Keratinocyte (primary cell): ENCODE measurements at places on chromosomes 4 and X.
A peak's percentile ranks its signal among the peaks of the same experiment; 100 is the strongest.

DNA sequence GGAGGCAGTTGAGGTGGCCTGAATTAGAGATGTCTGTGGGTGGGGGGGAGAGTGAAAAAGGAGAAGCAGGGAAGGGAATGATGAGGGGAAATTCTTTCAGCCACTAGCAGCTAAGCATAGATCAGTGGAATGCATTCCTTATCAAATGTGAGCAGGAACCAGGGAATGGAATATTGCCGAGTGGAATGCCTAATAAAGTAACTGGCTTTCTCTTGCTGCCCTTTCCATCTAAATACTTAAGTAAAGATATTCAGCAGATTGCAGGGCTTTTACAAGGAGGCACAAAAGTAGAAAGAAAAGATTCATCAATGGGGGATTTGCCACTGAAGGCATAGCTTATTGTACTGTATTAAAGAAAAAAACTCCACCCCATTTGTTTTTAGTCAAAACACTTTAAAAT lies 263.0 kb upstream of the RPS6KA3 start:
- DNase-seq, result no peak

- no peak for DNase-seq
Observed at GRCh38 chr4:155376387-155377268, at the start of gene MAP9. Gene MAP9 (minus strand): TSS chr4:155376965. CDS start chr4:155375850, 1,115 bp downstream.

- DNase-seq, result peak; percentile 13
Observed at GRCh38 chr4:75633846-75634245, 3.5 kb upstream of the CDKL2 start.

DNA sequence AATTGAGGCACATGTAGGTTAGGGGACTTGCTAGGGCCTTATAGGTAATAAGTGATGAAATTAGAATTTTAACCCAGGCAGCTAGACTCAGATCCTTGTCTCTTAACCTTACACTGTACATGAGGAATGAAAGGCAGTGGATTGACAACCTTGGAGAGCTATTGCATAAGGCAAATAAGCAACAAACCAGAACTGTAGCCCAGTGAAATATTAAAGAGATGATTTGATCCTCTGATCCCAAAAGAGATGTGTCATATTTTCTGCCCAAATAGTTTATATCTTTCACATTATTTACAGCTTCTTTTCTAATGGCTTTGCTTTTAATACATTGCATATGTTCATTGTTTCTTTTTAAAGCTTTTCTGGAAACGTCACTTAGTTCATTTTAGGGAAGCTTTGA lies 252.6 kb downstream of the ANK2 start:
- DNase-seq, result no peak

GRCh38 chrX:152137771-152138387 lies 498 bp downstream of the MAGEA10 start:
- no peak for DNase-seq

GRCh38 chrX:39896951-39897740 lies 200.6 kb downstream of the BCOR start:
- peak; percentile 48 for DNase-seq

DNA sequence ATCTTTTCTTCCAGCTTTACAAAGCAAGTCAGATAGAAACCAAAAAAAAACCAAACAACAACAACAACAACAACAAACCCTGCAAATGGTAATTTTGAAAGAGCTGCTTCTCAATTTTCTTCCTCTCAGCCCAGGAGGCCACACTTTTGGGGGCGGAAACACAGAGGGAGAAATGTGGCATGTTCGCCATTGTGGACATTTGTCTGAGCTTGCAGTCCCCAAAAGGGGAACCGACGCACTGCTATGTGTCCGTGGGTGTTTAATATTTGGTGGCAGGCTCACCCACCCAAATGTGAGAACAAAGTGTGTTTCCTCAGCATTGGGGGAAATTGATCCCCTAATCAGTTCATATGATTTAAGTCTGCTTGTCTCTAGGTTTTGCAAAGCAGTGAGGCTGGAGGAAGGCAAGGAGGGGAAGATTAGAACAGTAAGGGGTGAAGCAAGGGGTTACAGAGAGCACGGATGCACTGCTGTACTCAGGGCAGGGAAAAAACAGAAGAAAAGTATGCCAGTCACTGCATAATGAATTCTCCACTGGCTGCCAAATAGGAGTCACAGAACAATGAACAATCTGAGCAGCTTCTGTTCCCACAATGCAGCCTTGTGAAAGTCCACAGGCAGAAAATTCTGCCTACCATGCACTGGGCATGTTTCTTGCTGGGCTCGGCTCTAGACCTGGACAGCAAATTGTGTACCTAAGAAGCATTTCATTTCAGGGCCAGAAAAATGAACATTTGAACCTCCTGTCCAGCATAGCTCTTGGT lies 74.7 kb upstream of the GPM6B start:
- DNase-seq, result no peak

DNA sequence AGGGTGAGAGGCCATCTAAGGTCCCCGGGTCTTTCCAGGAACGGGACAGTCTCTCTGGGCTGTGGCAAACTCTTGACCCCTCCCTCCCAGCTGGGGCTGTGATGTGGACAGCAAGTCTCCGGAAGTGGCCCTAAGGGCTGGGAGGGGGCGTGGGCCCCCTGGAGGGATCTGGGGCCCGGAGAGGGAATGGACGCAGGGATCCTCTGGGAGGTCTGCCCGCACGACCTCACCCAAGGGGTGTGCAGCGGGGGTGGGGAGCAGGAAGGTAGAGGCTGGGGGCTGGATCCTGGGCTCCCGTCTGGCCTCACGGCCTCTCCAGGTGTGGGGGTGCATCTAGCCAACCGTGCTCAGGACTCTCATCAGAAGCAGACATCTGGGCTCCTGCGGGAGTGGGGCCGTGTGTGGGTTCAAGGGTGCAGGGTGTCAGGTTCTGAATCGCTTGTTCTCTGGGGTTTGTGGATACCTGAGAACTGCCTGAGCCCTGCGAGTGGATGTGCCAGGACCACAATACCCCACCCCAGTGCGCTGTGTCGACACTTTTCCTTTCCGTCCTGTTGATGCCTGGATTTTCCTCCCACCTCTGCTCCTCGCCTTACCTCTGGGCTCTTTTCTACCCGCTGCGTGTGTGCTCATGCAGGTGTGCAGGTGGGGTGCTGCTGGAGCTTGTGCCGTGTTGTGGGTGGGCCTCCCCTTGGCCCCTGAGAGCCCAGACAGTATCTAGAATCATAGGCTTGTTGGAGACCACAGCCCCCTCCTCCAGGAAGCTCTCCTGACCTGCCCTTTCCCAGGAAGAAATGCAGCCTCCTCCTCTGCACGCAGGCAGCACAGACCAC lies 915 bp downstream of the CPZ start:
- DNase-seq, result no peak

- no peak for DNase-seq
Observed at GRCh38 chr4:6199422-6199921, 877 bp downstream of the JAKMIP1 start.

DNA sequence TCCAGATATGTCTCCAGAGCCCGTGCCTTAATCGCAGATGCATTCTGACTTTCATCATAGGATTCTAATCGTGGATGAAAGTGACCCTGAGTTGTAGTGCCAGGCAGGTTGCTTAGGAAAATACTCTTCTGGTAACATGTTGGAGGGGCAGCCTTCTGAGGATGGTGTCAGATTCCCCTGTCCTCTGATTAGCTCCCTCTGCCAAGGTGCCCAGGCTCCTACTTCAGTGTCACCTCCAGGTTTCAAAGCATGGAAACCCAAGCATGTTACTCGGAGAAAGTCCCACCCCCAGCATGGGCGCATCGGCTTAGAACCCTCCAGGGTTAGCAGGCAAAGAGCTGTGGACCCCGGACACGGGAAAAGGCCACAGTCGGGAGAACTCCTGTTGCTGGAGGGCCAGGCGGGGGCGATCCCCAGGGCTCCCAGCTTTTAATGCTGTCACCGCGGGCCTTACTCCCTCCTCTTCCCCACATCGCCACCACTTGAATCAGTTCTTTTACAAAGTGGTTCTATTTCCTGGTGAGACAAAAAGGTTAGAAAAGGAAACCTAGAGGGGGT lies 44.5 kb downstream of the TRIM2 start:
- DNase-seq, result no peak

GRCh38 chrX:63746278-63746677 lies 38.7 kb downstream of the ARHGEF9 start:
- DNase-seq, result no peak

DNA sequence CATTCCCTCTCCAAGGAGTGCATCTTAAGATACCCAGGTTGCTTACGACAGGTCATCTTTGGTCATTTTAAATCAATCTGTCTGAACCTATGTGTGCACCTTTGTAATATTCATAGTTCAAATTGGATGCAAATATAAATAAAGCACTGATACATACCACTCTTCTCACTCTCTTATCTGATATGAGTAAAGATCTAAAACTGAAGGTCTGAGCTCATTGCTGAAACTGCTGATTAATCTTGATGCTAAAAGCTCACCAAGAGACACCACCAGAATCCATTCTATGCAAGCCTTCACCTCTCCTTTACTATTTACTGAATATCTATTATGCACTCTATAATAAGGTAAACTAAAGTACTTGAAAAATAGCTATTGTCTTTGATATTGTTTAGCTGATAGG lies 16.6 kb downstream of the HSD17B13 start:
- DNase-seq, result no peak

- no peak for DNase-seq
Observed at GRCh38 chrX:97843200-97843811, 959.6 kb downstream of the RPA4 start.

GRCh38 chr4:38310446-38311043 lies 350.3 kb downstream of the PTTG2 start:
- no peak for DNase-seq

GRCh38 chr4:74189331-74190043 lies 31.6 kb downstream of the MTHFD2L start:
- DNase-seq, result no peak

DNA sequence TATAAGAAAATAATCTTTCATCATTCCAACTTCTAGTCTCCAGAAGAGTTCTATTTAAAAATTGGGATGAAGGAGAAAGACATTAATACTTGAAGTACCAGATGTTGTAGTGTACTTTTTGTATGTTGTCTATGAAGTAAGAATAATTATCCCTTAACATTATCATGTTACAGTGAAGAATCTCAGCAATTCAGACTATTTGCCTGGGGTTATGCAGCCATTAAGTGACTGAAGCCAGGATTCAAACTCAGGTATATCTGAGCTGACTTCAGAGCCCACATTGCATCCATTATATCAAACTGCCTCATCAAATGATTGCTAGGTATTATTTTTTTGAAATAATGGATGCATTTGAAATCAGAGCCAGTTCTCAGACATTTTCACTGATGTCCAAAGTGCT lies 76.1 kb upstream of the FHDC1 start:
- no peak for DNase-seq

DNA sequence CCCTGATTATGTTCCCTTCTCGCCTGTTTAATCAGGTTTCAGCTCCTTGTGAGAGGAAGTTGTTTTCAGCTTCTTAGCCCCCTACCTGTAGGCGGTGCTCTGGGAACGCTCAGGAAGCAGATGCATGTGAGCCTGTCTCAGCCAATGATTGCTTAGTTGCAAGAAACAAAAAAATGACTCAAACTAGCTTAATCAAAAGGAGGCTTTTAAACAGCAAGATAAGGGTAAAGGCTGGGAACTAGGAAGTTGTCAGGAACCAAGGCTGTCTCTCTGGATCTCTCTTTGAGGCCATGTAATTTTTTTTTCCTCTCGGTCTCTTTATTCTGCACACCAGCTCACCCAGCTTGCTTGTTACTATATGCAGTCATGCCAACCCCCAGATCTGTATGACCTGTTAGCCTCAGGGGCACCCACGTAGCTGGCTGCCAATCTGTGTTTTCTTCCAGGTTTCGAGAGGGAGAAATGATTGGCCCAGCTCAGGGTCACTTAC lies 109.1 kb downstream of the PTTG2 start:
- peak; percentile 53 for DNase-seq

DNA sequence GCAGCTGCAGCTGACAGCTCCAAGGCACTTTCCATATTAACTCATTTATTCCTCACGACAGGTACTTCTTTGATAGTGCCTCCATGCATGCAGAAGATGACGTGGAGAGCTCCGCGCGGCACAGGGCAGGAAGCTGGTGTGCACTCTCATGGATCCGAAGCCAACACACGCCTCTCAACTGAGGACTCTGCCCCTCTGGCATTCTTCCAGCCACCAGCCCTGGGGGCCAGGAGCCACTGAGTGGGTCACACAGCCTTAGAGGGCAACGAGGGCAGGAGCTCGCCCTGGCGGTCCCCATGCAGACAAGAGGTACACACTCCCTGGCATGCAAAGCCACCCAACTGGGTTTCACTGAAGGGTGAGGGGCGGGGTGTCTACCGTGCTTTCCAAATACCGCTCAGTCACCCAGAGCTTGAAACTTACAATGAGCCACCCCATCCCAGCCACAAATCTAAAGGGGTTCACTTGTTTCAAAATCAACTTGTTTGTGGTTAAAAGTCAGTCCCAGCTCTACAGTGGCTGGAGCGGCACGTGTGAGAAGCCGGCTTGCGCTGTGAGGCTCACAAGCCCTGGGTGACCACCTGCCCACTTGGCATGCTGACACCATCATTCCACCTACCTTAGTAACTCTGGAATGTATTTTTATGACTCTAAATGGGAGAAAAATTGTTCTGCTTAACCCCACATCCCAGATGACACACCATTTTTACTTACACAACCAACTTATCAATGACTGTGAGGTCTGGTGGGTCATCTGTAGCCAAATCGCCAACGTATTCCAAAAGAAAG lies 16.2 kb downstream of the NOP14 start:
- no peak for DNase-seq

- no peak for DNase-seq
Observed at GRCh38 chr4:128347175-128347868, 59.7 kb upstream of the PGRMC2 start.

- DNase-seq, result no peak
Observed at GRCh38 chr4:89248879-89249281, 58.7 kb downstream of the GPRIN3 start.

DNA sequence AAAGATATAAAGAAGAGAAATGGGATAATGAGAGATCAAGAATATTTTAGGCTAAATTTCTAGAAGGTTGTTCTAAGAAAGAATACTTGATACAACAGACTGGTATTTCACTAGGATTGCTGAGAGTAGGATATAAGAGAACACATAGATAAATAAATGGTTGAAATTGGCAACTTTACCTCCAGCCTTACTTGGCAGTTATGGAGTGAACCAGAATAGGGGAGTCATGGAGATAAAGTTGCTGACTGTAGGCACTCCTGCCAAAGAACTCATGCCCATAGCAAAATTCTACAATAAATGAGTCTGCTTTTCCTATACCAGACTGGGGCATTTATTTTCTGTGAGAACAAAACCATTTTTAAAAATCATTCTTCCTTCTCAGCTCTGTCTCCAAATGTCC lies 26.4 kb upstream of the MMRN1 start:
- DNase-seq, result no peak

GRCh38 chr4:123444290-123444731 lies 47.7 kb downstream of the SPRY1 start:
- DNase-seq, result no peak

DNA sequence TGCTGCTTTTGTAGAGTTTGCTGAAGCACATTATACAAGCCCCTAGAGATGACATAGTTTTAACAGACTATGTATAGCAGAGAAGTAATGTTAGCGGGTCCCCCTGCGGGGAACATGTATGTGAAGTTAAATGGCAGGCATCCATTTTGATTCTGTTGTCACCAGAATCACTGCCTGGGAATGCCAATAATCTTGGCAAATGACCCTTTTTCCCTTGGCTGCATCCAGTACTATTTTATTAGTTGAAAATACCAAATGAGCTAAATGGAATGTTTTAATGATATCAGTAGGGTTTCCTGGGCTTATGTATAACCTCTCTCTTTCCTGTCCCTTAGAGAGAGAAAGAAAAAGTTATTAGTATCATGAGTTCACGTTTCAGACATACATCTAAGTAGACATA lies 93.6 kb downstream of the LIMCH1 start:
- no peak for DNase-seq

- no peak for DNase-seq
Observed at GRCh38 chr4:93814722-93815121, 13.8 kb upstream of the ATOH1 start.
